ENCODE measurements at places on chromosomes 7 and 10. TPM values are rescaled to one million over a fixed set of nuclear protein-coding genes. Genes with fewer than 3 reads are reported as not detected.

DNA sequence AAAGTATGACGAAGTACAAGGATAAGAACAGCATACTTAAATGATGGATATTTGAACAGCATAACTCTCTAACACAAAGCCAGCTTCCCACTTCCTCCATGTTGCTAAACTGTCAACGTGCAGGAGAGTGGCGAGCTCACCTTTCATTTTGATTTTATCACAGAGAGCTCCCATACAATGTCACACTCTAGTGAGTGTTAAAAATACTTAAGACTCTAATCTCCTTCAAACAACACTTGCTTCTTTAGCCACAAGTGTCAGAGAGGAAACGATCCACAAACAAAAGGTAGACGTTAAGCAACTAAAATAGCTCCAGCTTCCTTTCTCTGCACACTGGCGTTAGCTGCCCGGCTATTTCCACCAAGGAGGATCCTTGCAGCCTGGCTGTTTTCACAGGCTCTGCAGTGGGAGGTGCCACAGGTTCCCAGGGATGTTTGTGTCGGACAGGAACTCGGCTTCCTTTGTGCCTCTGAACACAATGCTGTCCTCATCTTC, 194.6 kb downstream of the COBL start:
- no peak for DNase-seq

GRCh38 chr7:44080686-44081265, 1.6 kb downstream of the POLM start:
- DNase-seq: no peak

- no peak for DNase-seq
Measured at GRCh38 chr7:128890306-128891109, 20.0 kb downstream of the KCP start.

The RBP4 gene
- total RNA-seq: 23.3 TPM

- no peak for DNase-seq
Measured at GRCh38 chr7:135666156-135666555, 3.8 kb downstream of the STMP1 start.

DNA sequence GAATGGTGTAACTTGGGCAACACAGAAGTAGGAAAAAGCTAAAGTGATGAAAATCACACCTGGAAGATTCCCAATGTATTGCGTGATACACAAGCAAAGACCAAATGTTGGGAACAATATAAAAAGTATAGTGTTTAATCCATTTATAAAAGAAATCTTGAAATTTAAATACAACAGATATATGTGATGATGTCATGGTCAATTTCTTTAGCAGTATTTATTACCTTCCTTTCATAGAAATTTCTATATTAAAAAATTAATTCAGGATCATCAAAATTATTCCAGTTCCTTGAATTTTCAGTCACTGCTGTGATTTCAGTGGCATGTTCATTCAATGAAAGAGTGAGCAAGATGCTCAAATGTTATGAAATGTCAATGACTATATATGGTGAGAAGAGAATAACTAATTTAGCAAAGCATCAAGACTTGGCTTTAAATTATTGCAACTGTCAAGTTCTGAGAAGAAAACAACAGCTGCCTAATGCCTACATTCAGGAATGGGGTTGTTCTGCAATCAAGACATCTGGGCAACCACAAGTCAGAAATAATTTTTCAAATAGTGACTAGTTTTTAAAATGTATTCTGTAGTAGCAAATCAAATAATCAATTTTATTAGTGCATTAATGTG, 308.8 kb downstream of the SEMA3D start:
- DNase-seq: no peak

The SPDYE6 gene
- not detected for total RNA-seq

DNA sequence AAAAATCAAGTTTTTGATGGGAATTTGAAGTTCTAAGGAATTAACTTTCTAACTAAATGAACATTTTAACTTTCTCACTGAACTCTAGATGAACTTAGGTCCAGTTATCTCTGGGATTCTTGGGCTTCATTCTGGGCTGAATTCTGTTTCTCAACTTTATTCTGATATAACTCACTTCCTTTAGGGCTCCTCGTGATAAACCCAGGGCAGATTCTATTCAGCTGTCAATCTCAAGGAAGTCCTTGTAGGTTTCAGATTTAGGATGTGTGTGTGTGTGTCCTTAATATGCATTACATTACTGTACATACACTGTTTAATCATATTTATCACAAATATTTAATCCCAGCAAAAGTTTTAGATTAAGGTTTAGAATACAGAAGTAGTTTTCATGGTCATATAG, 344.3 kb downstream of the GATA3 start:
- DNase-seq: no peak

- no peak for DNase-seq
Measured at GRCh38 chr10:117170244-117170643, 27.0 kb upstream of the KCNK18 start.

DNA sequence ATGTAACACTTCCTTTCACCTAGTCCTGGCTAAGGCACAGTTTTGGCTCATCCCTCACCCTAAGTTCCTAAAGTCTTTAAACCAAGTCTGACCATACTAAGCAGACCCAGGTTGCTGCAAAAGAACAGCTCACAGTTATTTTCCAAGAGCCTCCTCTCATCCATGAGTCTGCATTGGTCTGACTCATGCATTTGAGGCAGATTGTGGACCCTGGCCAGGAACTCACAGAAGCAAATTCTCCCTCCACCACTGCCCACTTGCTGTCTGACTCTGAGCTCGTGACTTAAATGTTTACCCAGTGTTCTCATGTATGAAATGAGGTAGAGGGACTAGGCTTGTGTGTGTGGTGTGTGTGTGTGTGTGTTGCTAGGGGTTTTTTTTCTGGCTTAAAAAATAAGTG, 1272.8 kb downstream of the TYW1 start:
- DNase-seq: no peak

The CHCHD1 gene
- total RNA-seq: 22.6 TPM

DNA sequence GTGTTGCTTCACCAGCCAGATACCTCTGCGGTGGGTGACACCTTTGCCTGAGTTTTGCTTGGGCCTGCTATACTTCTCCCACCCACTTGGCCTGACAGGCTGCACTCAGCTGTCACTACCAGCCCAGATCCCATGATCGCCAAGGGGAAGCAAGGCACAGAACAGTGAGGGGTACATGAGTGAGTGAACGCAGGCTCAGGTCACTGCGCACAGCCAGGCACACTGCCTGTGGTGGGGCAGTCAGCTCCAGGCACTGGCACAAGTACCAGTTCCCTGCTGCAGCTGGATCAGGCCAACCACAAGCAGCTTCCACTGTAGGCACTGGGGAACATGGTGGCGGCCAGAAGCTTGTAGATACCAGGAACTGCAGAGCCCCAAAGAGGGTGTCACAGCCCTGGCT, 441.9 kb upstream of the GRM3 start:
- DNase-seq: no peak

The JAKMIP3 gene
- 0.42 TPM for total RNA-seq

The PPP1R9A gene
- total RNA-seq: 5.7 TPM

GRCh38 chr10:109821672-109822071, 101.6 kb downstream of the XPNPEP1 start:
- DNase-seq: no peak

DNA sequence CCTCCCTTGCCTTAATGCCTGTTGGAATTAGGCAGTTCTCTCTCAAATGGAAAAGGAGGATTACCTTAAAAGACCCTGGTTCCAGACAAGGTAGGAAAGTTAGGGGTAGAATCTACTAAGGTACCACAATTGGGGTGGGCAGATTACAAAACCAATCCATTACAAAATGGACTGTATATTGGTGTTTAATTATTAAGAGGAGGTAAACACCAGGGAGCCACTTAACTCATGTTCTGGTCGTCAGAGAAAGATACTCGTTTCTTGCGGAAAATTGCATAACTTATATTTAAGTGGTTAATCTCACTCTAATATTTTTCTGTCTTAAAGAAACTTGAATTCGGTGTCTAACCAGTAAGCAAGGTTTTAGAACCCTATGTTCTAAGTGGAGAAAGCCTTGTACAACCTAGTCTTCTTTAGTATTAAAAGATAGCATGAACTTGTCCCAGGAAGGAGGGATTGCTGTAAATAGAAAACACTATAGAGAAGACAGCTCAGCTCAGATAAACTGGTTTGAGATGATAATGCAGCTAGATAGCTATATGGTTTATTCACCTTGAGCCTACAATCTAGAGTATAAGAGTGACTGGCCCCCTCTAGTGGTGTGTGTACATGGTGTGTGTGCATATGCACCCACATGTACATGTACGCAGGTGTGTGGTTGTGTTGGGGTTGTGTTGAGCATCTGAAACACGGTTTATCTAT, 58.0 kb upstream of the STRIP2 start:
- DNase-seq: no peak

DNA sequence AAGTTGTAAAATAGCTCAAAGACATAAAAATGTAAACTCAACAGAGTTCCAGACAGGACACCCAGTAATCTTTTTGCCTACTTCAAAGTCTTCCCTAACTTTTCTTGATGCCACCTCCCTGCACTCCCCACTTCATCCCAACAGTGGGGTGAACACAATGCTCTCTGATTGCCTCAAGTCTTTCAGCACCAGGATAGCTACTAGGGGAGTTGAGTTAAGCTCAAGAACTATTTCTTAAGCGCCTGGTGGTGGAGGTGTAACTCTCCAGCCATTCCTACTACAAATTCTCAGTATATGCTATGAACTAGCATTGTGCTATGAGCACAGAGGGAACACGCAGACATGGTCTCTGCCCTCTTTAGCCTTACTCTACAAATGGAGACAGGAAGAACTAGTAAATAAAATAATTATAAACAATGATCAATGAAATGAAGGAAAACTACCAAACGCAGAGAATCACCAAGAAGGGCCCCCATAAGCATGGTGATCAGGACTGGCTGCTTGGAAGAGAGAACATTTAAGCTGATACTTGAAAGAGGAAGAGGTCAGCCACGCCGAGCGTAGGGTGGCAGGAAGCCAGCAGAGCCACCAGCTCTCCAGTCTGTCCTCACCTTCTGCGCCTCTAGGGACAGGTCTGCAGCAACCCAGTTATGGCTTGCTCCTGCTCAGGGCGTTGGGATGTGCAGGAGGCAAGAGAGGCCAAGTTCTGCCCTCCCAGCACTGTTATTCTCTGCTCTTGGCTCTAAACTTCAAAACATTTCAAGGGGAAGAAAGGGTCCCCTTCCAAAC, 16.7 kb upstream of the FRA10AC1 start:
- DNase-seq: no peak

DNA sequence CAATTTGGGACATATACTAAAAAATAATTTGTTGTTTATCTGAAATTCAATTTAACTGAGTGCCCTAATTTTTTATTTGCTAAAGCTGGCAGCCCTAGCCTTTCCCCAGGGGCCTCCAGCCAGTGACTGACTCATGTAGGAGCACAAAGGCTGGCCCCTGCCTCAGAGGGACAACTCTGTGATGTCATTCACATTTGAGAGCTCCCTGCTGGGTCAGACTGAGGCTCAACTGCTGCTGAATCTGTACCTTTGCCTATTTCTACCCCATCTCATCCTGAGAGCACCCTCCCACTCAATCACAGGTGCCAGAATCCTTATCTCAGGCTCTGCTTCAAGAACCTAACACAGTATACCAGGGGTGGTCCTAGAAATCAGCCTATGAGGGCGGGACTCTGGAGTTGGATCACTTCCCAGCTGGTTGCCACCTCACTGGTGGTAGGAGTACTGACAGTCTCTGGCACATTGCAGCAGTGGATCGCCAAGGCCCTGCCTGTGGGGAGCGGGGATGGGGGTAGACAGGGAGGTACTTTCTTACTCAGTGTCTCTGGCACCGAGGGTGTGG, 11.6 kb downstream of the GCK start:
- DNase-seq: no peak

The CYP3A7 gene
- total RNA-seq: not detected

DNA sequence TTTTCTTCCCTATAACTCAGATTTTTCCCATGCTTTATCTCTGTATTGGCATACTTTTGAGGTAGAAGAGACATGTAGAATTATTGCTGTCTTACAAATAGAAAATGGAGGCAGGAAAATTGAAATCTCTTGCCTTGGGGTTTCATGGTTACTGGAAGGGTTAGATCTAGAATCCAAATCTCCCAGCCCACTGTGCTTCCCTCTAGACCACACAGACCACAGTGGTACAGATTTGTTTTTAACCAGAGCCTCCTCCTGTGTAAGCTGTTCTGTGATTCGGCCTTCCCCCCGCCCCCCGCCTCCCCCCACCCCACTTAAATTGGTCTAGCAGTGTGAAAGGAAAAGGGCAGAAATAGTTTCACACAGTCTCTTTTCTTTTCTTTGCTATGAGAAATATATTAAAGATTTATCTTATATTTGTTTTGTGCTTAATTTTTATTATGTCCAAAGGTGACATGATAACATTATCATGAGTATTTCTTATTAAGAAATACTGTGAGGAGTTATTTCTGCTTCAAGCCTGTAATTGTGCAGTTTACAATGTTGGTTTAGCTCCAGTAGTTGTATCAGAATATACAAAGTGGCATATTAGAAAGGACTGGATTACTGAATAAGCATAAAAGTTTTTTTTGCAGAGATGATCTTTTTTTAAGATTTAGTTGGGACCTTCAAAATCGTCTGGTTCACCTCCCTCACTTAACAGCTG, 368.8 kb upstream of the BMPER start:
- DNase-seq: no peak

GRCh38 chr10:132696204-132696603, 89.7 kb downstream of the NKX6-2 start:
- DNase-seq: no peak

DNA sequence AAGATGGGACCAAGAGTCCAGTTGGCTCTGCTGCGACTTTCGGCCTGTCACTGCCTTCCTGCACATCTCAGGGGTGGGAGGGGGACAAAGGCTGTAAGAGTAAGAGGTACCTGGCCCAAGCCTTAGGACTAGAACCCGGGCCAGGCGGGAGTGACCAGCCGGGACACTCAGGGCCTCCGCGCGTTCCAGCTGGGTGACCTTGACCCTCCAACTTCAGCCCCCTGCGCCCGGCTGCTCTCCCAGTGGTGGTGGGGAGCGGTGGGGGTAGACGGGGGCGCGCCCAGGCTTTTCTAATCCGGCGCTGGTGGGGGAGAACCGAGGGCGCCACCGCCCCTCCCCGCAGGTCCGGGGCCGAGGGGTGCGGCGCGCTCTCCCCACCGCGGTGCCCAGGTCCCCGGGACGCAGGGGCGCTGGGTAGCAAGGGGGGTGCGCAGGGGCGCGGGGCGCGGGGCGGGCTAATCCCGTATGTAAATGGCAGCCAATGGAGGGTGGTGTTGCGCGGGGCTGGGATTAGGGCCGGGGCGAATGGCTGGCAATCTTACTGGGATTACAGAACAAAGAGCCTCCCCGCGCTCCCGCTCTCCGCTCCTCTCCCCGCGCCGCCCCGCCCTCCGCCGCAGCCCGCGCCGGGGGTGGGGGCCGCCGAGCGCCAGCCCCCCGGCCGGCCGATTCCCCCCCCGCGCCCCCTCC, at the start of gene GTF2IRD1:
Gene GTF2IRD1, plus strand, starts transcription at position 585 of the 690 bp plus-strand sequence. CDS start 54,175 bp downstream, outside the sequence.
- no peak for DNase-seq

GRCh38 chr10:24465891-24466818, 257.2 kb downstream of the KIAA1217 start:
- DNase-seq: no peak

DNA sequence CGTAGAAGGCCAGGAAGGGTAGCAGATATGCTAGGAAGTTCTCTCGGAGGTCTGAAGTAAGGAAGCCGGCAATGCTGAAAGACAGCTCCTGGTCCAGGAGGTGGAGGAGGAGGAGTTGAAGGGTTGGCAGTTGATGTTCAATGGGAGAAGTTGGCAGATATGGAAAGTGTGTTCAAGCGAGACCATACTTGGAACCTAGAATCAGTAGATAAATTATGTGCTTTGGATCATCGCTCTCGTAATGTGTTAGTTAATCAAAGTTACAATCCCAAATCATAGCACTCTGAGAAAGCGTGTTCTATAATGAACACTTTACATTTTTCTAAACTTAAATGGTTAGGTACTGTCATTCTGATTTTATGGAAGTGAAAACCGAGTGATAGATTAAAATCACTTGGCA, 152.9 kb downstream of the CELF2 start:
- no peak for DNase-seq
